Right renal cortex interstitium (tissue), 3 donors: ENCODE measurements at places on chromosomes 6 and 20. TPM values are rescaled to one million over a fixed set of nuclear protein-coding genes. Genes with fewer than 3 reads are reported as not detected.

- DNase-seq: peak; percentile 73
These were observed 118.7 kb downstream of the HFE start for GRCh38 chr6:26205625-26206574.

GRCh38 chr6:93293460-93293859 is 125.9 kb downstream of the EPHA7 start:
- DNase-seq: no peak

DNA sequence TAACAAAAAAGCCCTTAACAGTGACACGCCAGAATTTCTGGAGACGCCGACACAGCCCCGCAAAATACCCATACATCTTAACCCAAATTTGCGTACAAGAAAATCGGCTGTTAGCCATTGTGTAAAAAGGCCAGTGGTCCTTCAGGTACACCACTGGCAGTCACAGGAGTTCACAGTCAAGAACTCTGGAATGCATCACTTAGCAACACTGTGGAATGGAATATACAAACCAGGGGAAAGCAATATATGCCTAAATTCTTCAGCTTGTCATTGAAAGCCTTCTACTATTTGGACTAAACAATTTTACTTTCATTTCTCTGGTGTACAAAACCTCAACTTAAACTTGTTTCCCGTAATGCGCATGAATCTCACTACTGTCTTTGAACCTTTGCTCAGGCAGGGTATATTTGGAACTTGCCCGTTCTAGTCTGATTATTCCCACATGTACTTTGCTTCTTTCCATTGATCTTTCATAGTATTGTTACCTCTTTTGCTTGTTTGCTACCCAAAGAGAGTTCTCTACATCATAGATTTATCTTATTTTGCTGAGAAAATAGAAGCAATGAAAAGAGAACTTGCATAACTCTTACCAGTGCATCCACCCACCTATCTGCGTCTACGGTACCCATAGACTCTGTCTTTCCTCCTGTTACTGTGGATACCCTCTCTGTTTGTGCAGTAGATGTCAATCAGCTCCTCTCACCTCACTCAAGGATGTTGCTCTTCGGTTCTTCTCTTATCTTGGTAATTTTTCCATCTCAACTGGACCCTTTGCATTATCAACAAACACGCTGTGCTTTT is at the start of gene ARMH2:
ARMH2 (minus strand) TSS at position 178 of the 801 bp plus-strand sequence; CDS start at position 118, 60 bp downstream.
- no peak for DNase-seq

GRCh38 chr6:159819932-159820640 is 20.0 kb downstream of the PNLDC1 start:
- DNase-seq: no peak

The LRRN4 gene
- 11.7 TPM for polyA plus RNA-seq
